Uterus (tissue), 4 donors: ENCODE measurements at places on chromosomes 13 and 19. TPM values are rescaled to one million over a fixed set of nuclear protein-coding genes. Genes with fewer than 3 reads are reported as not detected.

Gene GJA3
- total RNA-seq, result not detected

Gene SPPL2B
- total RNA-seq, result 14.3 TPM

Gene NLRP9
- total RNA-seq, result not detected

Gene SMAD9
- total RNA-seq, result 20.0 TPM

Gene PSPN
- total RNA-seq, result 1.8 TPM

Gene FLT3LG
- 19.4 TPM for total RNA-seq

Gene TNFSF13B
- 2.1 TPM for total RNA-seq

Gene CSNK1G2
- 46.9 TPM for total RNA-seq

Gene RASGRP4
- under 0.01 TPM for total RNA-seq

Gene LHB
- not detected for total RNA-seq

Gene SIGLEC12
- total RNA-seq, result not detected

DNA sequence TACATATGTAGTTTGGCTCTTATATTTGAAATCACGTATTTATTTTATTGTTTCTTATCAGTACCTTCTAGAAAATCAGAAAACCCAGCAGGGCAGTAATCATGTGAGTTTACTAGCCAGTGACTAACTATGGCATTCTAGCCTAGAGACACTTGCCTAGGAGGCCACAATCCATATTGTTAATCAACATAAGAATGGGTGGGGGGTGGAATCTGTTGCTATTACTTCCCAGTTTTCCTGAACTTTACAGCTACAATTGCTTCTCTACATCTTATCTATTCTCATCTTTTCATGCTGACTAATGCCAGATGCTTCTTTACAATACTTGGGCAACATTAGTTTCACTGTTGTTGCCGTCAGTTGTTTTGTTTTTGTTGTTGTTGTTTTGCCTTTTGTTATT lies 18.7 kb upstream of the ATXN8OS start:
- no peak for DNase-seq

DNA sequence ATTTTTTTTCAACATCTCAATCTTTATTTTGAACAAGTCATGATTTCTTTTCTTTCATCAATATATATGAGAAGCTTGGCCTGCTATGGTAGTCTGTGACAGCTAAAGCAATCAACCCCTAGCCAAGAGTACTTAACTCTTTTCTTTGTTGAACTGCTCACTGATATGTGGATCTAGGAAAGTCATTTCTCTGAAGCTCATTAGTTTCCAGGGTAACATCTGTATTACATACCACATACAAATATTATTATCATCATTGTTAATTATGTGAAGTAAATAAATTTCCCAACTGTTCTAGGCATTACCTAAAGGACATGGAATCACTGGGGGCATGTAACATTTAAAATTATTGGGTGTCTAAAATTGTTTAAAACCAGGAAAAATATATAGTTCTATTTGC lies 267.3 kb downstream of the DCT start:
- DNase-seq, result no peak

- peak; percentile 60 for DNase-seq
Measured at GRCh38 chr13:20902438-20903163, at the start of gene XPO4. TSS of gene XPO4 (minus strand) at chr13:20902746. CDS start at chr13:20902738, 8 bp downstream.

GRCh38 chr19:16045171-16045570 lies 31.1 kb upstream of the TPM4 start:
- no peak for DNase-seq

DNA sequence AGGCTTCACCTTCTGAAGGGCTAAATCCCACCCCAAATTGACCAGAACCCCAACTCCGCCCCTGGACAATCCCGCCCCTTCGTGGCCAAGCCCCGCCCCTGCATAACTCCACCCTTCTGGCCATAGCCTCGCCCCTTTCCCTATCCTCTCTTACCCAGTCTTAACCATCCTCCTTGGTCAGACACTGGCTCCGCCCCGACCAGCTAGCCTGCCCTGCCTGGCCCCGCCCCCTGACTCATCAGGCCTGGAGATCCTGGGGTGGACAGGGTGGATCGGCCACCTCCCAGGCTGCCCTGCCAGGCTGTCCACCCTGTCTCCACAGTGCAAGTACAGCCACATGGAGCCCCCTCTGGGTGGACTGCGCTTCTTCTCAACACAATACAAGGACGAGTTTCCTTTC lies 8.0 kb upstream of the ZNF358 start:
- DNase-seq, result peak; percentile 48

- no peak for DNase-seq
Measured at GRCh38 chr13:57815600-57815999, 184.1 kb downstream of the PCDH17 start.

DNA sequence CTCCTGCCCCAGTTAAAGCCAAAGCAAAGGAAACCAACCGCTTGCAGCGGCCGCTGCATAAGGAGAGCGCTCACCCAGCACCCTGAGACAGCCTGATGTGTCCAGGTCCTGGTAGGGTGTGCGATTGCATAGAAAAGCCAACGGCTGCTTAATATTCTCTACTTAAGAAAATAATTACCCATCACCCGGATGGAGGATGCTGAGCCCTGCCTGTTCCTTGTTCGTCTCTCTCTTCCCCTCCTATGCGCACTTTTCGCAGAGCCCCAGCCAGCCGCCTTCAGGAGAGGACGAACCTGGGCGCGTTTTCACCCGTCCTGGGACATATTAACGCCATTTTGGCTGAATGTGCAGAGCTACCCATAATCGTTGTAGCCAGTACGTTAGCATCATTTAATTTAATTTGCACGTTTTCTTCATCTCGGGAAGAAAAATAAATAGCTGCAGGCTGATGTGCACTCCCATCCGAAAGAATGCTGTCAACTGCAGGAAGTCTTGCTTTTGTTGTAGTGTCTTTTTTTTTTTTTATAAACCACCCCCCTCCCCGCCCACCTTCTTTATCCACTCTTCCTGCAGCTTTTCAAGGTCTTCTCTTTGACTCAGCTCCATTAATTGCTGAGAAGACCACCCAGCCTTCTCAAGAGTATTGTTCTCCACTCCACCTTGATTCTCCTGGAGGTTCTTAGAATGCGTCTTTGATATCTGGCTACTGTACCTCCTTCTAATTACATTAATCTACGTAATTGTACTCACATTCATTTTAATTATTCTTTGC lies 214.5 kb downstream of the TEX29 start:
- no peak for DNase-seq

GRCh38 chr19:3576696-3577443 lies 4.1 kb downstream of the HMG20B start:
- DNase-seq, result peak; percentile 46

DNA sequence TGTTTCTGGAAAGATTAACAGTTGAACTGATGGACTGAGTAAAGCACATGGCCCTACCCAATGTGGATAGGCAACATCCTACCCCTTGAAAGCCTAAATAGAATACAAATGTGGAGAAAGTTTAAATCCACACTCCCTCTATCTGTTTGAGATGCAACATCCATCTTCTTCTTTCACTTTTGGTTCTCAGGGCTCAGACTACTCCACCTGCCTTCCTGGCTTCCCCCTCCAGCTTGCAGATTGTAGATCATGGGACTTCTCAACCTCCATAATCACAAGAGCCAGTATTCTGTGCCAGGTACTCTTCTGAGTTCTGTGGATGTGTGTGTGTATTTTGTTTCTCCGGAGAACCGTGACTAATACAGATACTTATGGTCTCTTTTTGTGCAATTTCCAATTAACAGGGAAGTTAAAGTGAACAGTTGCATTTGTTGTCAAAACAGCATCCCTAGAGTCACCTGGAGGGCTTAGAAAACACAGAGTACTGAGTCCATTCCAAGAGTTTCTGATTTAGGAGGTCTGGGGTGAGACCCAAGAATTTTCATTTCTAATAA lies 590.3 kb upstream of the MIR17HG start:
- DNase-seq, result no peak

DNA sequence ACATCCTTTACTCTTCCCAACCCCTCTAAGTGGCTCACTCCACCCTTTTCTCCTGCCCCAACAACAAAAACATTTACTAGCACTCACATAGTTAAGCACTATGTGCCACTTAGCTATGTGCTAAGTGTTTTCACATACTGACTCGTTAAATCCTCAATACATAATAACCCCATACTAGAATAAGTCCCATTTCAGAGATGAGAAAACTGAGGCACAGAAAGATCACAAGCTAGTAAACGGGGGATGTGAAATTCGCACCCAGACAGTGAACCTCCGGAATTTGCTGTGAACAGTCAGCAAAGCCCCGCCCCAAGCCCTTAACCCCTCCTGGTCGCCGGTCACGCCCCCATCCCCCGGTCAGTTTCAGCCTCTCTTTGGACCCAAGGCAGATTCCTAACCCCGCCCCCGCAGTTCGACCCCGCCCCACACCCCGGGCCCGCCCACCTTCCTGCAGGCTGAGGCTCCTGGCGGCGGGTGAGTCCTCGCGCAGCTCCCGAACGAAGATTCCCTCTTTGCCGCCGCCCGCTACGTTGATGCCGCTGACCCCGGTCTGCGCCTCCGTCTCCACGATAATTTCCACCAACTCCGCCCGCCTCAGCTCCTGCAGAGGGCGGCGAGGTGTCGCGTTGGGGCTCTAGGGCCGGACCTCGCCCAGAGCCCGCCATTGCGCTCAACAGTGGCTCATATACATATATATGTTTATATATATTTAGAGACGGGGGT lies 9.8 kb downstream of the PRX start:
- peak; percentile 90 for DNase-seq

GRCh38 chr19:39470724-39471339 lies 9.8 kb upstream of the TIMM50 start:
- DNase-seq, result no peak

DNA sequence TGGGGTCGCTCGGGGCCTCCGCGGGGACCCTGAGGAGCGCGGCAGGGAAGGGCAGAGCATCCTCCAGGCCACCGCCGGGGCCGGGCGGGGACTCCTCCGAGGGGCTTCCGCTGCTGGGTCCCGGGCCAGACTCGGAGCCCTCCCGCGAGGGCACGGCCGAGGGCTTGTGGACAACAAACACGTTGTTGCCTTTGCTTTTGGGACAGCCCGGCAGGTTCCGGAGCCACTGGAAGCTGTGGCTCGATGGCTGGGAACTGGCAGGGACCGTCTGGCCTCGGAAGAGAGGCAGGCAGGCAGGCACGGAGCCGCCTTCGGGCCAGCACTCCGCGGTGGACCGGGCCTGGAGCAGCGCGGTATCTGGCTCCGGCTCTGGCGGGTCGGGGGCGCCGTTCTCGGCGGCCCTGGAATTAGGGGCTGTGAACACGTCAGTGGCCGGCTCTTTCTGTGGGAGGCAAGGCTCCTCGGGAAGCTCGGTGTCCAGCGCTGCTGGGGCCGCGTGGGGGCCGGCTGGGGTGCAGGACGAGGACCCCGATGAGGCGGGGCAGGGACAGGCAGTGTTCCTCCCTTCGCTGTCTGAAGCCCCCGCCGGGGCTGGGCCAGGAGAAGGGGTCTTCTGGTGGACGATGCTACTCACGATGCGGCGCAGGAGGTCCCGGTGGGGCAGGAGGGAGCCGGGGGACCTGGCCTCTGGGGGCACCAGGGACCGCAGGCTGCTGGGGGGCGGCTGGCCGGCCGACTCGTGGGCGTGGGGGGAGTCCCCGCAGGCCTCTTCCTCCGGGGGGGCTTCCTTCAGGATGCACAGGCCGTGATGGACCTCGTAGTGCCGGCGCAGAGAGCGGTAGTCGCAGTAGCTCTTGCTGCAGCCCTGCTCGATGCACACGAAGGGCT lies 27.6 kb downstream of the ZNF541 start:
- DNase-seq, result no peak

GRCh38 chr13:109998684-109999533 lies 212.5 kb upstream of the IRS2 start:
- DNase-seq, result no peak

DNA sequence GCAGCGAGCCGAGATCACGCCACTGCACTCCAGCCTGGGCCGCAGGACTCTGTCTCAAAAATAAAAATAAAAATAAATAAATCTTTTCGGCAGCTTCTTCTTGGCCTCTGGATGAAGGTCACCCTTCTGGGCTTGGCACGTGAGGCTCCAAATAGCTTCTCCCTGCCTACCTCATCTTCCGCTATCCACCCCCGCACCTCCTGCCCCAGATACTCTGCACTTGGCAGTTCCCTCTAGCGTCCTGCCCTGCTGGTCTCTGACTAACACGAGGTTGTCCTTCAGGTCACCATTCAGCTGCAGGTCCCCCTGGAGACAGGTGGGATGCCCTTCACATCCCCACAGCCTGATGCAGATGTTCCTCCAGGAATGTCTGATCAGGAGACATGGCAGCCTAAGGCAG lies 8.5 kb upstream of the CCL25 start:
- DNase-seq, result no peak

DNA sequence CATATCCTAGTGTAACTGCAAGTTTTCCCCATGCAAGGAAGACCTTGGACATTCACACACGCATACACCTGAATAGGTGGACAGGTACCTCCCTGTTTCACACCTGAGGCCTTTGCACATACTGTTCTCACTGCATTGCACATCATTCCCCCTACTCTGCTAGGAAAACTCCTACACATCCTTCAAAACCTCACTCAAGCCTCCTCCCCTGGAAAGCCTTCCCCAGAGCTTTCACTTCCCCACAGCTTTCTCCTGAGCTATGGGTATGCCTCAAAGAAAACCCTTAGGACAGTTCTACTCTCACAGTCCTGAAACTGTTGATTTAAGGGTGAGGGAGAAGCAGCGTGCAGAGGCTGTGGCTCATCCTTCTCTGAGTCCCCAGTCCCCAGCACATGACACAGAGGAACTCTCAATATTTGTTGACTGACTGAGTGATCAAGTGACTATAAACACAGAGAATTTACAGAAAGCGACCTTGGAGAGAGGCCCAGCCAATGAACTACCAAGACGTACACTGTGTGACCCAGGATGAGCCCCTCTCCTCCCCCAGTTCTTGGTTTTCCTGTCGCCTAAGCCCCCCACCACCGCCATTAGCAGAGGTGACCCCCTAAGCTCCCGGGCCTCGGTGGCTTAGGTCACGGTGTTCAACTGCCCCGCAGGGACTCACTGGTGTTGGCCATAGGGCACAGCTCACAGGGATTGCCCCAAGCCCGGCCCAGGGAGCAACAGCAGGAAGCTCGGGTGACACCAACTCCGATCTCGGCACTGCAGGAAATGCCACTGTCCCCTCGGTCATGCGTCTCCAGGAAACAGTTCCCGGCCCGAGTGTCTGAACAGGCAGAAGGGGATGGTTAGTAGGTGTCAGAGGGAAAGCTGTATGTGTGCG lies 40.6 kb downstream of the FBN3 start:
- DNase-seq, result no peak

- DNase-seq, result no peak
Measured at GRCh38 chr13:93744886-93745285, 518.3 kb downstream of the GPC6 start.

DNA sequence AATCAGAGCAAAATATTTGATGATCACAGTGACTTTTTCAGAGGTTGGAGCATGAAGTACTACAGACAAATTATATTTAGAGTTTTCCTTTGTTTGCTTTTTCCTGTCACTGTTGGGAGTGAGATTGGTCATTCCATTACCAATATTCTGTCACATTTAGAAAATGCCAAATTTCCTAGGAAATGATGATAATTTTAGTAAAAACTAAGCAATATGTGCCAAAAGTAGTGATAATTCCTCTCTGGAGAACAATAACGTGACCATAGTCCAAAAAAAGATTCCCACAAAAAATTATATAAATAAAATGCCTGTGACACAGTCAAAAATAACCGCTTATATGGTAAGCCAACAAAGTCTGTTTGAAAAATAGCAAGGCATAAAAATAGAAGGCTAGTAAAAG lies 2719.4 kb downstream of the PCDH9 start:
- DNase-seq, result no peak
